Suppressor macrophage treated with lipopolysaccharide for 4 hours (primary cell): ENCODE measurements at places on chromosomes 11 and 22.

DNA sequence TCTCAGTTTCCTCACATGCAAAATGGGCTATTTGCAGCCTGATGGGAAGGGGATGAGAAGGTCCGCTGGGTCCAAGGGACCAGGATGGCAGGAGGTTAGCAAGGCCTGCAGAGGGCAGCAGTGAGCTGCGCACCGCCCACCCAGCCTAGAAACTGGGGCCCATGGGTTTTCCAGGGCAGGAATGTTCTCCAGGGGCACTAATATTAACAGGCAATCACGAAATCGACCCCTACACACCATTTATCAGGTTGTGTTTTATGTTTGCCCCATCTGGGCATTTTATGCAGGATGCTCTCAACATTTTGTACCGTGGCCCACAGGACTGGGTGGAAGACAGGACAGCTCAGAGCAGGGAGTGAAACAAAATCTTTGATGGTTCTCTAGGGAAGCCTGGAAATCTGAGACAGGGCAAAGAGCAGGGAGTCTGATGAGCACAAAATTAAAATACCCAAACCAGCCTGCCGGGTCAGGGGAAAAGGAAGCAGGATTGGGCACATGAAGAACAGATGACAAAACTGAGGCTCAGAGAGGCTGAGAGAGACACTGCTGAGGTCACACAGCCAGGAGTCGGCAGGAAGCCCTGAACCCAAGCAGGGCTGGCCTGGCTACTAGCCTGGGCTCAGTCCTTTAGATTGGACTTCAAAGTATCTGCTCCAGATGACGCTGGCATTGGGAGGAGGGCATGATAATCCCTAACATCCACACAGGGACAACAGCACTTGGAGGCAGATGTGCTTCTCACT, 1.6 kb upstream of the BCR start:
- DNase-seq = peak; percentile 75

- DNase-seq = no peak
Measured at GRCh38 chr22:35555483-35555890, 14.9 kb downstream of the RASD2 start.

- DNase-seq = no peak
Measured at GRCh38 chr11:63892228-63892627, 24.7 kb downstream of the RCOR2 start.

DNA sequence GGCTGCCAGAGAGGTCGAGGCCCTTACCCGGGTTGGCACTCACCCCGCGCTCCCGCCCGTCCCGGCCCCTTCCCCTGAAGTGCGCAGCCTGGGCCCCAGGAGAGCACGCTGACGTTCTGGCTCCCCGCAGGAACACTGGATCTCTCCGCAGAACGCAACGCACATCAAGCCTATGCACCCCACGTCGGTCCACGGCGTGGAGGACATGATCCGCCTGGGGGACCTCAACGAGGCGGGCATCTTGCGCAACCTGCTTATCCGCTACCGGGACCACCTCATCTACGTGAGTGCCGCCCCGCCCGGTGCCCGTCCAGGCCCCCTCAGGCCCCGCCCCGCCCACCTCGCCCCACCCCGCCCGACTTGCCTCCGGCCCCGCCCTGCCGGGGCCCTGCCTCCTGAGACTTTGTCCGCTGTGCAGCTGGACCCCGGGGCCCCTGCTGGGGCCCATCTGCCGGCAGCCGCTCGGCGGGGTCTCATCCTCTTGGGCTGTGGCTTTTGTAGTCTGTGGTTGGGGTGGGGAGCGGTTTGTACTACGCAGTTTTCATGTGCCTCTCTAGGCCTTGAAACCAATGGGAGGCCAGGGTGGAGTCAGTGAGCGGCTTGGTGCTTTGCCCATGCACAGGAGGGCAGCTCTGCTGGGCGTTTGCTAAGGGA, 19.7 kb downstream of the MYO7A start:
- no peak for DNase-seq

DNA sequence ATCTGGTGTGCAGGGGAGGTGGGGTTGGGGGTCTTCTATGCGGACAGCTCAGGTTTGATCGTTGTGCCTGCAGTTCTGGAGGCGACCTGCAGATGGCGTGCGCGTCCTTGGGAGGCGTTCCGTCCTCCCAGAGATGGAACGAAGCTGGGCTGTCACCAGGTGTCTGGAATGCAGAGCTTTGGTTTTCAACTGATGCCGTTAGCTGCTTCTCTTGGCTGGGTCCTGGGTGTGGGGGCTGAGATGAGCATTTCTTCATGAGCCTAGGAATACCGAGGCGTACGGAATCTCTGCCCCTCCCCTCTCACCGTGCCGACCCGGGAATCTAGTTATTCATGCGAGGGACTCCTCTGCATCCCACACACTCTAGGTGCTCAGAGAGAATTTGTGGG, 98.6 kb downstream of the CEP164 start:
- DNase-seq = peak; percentile 75

GRCh38 chr22:24501301-24502005, 6.3 kb downstream of the UPB1 start:
- no peak for DNase-seq

DNA sequence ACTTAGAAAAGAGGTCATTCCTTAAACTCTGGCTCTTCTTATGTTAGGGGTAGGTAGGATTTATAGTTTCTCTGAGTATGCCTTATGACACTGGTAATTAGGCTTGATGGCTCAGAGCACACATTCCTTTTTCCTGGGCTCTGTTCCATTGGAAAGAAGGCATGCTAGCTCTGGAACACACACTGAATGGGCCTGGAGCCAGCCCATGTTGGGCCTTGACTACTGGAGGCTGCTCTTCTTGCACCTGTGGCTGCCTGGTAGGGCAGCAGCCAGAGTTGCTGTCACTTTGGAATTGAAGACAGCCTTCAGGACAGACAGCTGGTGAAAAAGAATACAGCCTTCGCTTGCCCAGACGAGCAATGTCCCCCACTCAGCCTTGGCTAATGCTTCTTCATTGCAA, 18.2 kb downstream of the MCAM start:
- no peak for DNase-seq

- DNase-seq = peak; percentile 68
Measured at GRCh38 chr11:75325713-75326438, 25.6 kb downstream of the ARRB1 start.

DNA sequence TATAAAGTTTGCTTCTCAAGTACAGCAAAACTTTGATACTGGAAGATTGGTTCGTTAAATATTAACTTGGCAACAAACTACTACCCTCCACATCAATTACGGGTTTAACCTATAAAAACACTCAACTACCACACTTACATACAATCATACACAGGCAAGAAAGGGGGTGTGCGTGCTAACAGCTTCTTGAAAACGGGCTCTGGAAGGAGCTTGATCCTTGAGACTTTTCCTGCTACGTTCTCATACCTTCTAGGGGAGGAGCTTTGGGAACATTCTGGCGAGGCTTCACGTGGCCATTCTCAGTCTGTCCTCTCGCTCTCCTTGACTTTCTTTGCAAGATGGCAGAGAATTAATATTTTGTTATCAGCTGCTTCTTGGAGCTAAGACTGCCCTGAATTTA, 6.8 kb upstream of the ESAM start:
- no peak for DNase-seq

GRCh38 chr11:1650034-1650917, 20.7 kb downstream of the KRTAP5-5 start:
- DNase-seq = no peak

DNA sequence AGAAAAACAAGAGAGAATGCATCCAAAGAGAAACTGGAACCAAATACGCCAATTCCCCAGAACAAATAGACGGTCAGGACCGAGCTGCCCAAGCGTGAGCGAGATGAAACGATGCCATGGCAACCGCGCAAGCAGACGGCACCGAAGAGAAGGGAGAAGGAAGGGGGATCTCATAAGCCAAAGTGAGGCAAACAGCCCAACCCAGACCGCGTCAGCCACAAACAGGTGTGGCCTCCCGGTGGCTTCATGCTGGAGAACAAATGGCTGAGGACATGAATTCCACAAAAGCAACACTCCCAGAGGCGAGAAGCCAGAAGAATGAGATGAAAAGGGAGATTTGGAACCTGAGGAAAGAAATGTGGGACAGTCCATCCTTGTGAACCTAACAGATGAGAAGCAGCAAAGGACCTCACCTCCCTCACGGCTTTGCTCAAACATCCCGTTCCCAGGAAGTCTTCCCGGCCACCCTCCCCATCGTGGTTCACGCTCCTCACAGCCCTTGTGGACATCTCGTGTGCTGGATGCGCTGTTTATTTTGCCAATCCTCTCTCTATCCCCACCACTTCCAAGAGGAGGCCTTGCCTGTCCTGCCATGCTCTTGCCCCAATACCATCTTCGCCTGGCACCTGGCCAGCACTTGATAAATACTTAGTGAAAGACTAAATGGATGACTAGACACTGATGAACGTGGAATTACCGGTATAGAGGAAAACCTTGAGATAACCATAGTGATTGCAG, 89.1 kb upstream of the RTL6 start:
- no peak for DNase-seq

DNA sequence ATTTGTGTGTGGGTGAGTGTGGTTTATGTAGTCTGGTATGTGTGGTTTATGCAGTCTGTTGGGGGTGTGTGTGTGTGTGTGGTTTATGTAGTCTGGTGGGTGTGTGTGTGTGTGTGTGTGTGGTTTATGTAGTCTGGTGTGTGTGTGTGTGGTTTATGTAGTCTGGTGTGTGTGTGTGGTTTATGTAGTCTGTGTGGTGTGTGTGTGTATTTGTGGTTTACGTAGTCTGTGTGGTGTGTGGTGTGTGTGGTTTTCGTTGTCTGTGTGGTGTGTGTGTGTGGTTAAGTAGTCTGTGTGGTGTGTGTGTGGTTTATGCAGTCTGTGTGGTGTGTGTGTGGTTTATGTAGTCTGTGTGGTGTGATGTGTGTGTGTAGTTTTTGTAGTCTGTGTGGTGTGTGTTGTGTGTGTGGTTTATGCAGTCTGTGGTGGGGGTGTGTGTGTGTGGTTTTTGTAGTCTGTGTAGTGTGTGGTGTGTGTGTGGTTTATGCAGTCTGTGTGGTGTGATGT, 26.2 kb upstream of the PARVG start:
- DNase-seq = no peak

- peak; percentile 61 for DNase-seq
Measured at GRCh38 chr22:49305214-49305965, 522.3 kb downstream of the BRD1 start.

DNA sequence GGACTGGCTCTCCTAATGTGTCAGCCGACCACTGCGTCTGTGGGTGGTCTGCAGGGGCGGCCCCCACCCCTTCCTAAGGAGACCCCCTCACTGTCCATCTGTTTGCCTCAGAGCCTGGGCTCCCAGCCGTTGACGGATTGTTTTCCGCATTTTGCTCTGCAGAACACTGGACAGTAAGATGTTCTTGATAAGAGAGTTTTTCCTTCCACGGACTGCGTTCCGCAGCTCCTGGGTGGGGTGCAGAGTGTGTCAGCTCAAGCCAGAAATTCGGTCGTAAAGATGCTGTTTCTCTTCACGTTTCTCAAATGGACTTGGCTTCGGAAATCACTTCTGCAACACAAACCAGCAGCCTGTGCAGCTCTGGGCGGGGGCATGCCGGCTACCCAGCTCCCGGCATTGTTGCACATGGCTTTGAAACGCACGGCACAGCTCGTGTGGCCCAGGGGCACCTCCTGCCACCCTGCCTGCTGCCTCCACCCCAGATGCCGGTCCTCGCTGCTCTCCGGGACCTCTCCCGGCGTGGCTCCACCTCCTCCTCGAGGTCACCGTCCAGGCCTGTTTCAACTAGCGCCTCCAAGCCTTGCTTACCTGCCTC, 2.9 kb upstream of the MRGPRG start:
- no peak for DNase-seq

DNA sequence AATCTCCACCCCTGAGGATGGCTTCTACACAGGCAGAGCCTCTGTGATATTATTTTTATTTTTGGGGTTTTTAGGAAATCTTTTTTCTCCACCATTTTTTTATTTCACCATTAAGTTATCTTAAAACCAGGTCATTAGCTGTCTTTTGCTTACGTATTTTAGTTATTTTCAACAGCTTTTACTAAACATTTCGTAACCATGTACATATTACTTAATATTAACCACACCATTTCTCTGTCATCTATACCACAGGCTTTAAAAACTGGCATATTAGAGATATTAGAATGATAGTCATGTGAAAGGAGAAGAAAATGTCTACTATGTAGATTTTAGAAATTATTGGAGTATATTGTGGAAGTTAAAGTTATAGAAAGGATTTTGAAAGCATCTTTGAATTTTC, 37.4 kb downstream of the YAP1 start:
- DNase-seq = no peak

DNA sequence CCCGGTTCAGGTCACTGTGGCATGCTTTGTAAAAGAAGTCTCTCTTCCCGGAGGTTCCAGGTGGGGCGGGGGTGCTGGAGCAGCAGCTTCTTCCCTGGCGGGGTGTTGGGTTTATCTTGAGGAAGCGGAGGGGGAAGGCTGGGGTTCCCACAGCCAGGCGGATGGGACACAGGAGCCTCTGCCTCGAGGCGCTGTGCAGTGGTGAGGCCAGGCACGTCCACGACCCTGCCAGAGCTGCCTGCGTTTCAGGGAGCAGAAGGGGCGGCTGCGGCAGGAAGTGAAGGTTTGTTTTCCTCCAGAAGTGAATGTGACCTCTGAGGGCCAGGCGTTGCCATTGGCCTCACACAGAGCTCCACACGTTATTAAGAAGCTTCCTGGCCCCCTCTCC, 20.1 kb upstream of the ADORA2A start:
- DNase-seq = no peak

GRCh38 chr11:9201372-9202162, 63.6 kb downstream of the DENND5A start:
- DNase-seq = no peak

GRCh38 chr11:2463766-2464277, 19.0 kb downstream of the KCNQ1 start:
- no peak for DNase-seq

GRCh38 chr11:95688501-95689222, 100.9 kb downstream of the FAM76B start:
- no peak for DNase-seq

DNA sequence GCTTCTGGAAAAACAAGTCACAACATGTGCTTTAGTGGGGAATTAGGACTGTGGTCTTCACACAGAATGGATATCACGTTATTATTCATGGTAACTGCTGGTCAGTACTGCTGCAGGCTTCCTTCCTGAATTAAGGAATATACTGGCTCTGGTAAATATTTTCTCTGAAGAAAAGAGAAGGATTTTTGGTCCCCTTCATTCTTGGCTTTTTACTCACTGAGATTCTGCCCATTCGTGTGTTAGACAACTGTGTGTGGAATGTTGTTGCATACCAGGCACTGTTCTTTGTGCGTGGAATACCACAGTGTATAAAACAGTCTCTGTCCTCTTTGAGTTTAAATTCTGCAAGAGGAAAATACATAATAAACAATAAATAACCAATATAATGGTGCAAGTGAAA, 80.3 kb downstream of the ALX4 start:
- no peak for DNase-seq

GRCh38 chr11:29260939-29261705, 755.7 kb downstream of the KCNA4 start:
- no peak for DNase-seq
